ENCODE measurements at places on chromosomes 3 and 15.

GRCh38 chr3:72255191-72255590 is 470.2 kb upstream of the PROK2 start:
- DNase-seq = no peak
- H3K27ac ChIP-seq = no peak overlapping the region
- no peak overlapping the region for H3K4me3 ChIP-seq
- peaks cover 4% of the 10 kb centered on the region for H3K4me1 ChIP-seq

DNA sequence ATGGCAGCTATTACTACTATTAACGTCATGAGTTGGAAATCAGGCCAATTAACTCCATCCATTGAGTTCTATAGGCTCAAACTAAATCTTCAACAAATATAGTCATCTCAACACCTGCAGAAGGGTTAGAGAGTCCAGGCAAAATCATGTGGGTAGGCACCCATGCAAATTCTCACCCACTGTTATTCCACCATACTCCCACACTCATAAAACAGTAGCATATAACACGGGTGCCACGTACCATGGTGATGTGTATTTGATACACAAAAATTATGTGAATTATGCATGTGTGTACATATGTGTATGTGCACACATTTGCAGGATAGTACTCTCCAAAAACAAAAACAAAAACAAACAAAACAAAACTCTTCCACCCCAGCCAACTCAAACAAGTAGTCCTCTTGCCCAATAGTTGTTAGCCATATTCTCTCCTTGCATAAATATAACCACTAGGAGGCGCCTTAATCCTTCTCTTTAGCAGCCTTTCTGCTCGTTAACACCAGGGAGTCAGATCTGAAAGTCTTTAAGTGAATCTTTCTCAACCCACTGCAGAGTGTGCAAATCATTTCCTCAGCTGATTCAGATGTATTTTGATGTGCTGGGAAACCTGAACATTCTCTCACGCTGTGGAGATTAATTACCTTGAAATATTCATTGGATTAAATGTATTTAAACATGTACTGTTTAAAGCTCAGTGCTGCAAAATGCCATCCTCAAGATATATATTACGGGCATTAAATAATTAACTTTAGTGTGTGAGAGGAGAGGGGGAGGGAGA is 38.0 kb upstream of the COPB2 start:
- no peaks in the 10 kb centered on the region for H3K36me3 ChIP-seq
- no peaks in the 10 kb centered on the region for H3K4me1 ChIP-seq
- H3K27ac ChIP-seq = no peak overlapping the region
- H3K4me3 ChIP-seq = no peak overlapping the region

DNA sequence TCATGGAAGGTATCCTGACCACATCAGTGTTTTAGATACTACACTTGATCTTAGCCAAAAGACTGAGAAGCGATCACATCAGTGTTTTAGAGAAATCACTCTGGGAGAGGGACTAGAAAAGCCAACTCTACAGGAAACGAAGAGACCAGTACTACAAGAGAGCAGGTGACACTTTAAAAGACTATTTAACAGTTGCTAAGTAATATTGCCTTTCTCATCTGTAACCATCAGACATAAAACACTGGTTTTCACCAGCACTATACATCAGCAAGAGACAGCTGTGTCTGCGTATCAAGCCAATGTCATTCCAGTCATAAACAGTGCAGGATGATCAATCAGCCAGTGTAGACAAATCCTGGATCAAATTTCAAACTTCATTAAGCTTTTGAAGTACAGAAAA is 66.7 kb downstream of the GLB1 start:
- no peak overlapping the region for H3K4me3 ChIP-seq
- H3K36me3 ChIP-seq = peaks cover 18% of the 10 kb centered on the region
- H3K4me1 ChIP-seq = no peaks in the 10 kb centered on the region
- no peaks in the 10 kb centered on the region for H3K27me3 ChIP-seq
- H3K27ac ChIP-seq = no peak overlapping the region

DNA sequence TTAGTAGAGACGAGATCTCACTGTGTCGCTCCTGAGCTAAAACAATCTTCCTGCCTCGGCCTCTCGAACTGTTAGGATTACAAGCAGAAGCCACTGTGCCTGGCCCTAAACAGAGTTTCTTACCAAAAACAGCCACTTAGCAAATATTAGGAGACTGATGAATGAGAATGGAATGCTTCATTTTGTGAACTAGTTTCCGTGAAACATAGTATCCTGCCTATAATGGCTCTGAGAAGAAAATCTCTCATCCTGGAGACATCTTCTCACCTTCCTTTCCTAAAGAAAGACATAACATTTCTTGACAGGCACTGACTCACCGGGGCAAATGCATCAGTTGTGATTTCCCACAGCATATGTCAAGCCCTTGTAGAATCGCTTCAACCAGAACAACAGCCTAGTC is 44.9 kb downstream of the GJD2 start:
- peak; percentile 60 for DNase-seq
- H3K4me3 ChIP-seq = no peak overlapping the region
- no peak overlapping the region for H3K27ac ChIP-seq
- no peaks in the 10 kb centered on the region for H3K36me3 ChIP-seq
- H3K27me3 ChIP-seq = peaks cover 8% of the 10 kb centered on the region
- H3K4me1 ChIP-seq = peaks cover 5% of the 10 kb centered on the region

DNA sequence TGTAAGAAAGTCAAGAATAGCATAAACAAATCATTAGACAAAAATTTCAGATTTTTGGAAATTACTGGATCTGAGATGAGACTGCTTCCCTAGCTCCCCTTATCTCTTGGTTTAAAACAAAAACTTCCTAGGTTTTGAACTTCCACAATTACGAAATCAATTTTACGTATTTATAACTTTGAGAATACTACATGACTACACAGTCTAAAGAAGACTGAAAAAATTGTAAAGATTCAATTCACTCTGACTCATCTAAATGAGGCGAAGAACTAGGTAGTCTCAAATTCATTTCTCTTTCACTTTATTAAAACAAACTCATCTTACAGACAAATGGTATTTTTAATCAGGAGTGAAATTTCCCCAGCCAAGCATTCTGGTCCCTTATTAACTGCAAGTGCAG is 10.3 kb downstream of the CCDC54 start:
- 0 out of 2 replicates have a peak, but pooled peaks cover under 1% of the 10 kb centered on the region for H3K27me3 ChIP-seq
- no peak overlapping the region for H3K4me3 ChIP-seq
- peak overlapping the region; percentile 13 for H3K27ac ChIP-seq
- DNase-seq = peak; percentile 79

GRCh38 chr15:67185051-67185450 is 69.4 kb downstream of the AAGAB start:
- H3K27me3 ChIP-seq = no peaks in the 10 kb centered on the region
- H3K27ac ChIP-seq = peak overlapping the region; percentile 82
- H3K4me3 ChIP-seq = no peak overlapping the region
- peaks cover 88% of the 10 kb centered on the region for H3K36me3 ChIP-seq
- no peak for DNase-seq

DNA sequence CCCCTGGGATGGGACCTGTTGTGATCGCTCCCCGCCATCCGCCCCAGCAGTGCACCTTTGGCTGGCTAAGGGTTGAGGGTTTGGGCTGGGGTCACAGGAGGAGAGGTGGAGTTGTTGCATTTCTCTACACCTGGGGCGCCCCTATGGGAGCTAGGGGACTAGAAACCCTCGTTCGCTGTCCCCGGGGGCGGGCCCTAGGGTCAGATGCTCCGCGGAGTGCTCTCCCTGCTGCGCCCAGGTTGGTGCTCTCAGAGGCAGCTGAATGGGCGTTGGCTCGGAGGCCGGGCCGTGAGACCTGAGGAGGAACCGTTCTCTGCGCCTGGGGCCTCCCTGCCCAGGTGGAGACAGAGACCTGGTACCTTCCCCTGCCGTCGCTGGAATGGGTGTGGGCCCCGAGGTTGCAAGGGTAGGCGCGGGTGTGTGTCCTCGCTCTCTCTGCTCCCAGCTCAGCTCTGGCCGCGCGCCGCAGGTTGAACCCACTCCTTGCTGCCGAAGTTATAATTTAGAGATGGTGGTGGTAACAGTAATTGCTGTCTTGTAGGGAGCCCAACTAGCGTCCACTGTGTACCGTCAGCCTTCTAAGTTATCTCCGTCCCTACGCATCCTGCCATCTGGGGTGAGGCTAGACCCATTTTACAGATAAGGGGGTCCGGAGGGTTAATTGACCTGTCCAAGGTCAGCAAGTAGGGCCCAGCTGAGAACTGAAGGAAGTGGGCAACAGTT is 965 bp downstream of the FLNB start:
- H3K4me3 ChIP-seq = peak overlapping the region; percentile 95
- no peak for DNase-seq
- peak overlapping the region; percentile 80 for H3K27ac ChIP-seq
- no peaks in the 10 kb centered on the region for H3K36me3 ChIP-seq
- no peaks in the 10 kb centered on the region for H3K27me3 ChIP-seq
- peaks cover 24% of the 10 kb centered on the region for H3K4me1 ChIP-seq

DNA sequence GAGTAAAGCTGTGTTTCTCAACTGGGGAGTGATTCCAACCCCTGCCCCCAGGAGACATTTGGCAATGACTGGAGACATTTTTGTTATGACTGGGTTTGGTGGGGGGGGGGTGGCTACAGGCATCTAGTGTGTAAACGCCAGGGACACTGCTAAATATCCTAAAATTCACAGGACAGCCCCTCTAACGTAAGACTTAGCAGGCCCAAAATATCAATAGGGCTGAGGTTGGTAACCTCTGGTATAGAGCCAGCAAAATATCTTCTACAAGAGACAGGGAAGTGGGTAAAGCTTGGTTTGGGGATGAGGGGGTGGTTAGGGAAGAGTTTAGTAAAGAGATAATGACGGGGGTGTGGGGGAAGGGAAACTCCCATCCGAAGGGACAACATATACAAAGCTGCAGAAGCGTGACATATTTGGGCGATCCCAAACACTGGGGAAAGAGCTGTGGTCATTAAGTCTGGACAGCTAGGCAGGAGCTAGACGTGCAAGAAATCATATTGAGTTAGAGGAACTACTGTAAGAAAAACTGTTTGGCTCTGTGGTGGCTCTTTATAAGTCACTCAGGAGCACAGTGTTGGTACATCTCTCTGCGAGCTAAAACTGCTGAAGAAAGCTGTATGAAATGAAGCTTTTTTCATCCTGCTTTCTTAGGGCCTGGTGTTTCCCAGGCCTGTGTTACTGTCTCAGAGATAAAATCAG is 697 bp upstream of the TRIM69 start:
- H3K36me3 ChIP-seq = peaks cover 3% of the 10 kb centered on the region
- peaks cover 6% of the 10 kb centered on the region for H3K4me1 ChIP-seq
- DNase-seq = peak; percentile 16
- no peaks in the 10 kb centered on the region for H3K27me3 ChIP-seq
- H3K4me3 ChIP-seq = no peak overlapping the region

DNA sequence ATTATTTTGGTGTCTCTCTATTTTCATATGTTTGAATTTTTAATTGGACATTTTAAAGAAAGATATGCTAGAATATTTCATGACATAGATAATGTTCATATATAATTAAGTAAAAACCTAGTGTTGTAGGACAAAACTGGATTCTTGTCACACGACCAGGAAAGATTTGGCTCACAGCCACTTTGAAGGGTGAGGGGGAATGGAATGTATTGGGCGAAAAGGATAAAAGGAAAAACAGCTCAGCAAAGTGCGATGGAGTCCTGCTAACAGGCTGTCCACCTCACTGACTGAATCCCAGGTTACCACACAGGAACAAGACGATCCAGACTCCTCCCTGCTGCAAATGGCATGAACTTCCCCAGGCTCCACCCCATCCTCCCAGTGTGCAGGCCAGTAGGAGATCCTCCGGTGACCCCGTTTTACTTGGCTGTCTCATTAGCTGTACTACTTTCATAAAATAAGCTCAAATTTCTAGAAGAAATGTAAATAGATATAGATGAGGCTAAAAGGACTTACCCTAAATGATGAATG is 186.2 kb downstream of the CD47 start:
- H3K27me3 ChIP-seq = no peaks in the 10 kb centered on the region
- no peak for DNase-seq
- H3K4me1 ChIP-seq = peaks cover 5% of the 10 kb centered on the region
- no peak overlapping the region for H3K27ac ChIP-seq

DNA sequence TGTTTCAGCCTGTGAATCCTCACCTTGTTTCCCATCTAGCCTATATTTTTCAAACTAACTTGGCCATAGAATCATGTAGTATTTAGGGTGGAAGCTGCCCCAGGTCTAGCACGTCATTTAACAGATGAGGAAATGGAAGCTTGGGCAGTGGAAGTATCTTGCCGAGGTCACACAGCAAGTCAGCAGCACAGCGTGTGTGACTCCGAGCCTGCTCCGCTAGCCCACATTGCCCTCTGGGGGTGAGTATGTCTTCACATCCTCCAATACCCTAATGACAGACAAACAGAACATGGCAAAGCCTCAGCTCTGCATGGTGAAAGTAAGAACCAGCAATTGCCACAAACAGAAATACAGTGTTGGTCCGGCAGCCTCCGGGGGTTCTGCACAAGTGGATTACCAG is 2.2 kb upstream of the CCR5 start:
- no peak for DNase-seq
- no peaks in the 10 kb centered on the region for H3K36me3 ChIP-seq
- no peak overlapping the region for H3K27ac ChIP-seq
- no peak overlapping the region for H3K4me3 ChIP-seq
- H3K4me1 ChIP-seq = no peaks in the 10 kb centered on the region
- H3K27me3 ChIP-seq = peaks cover 40% of the 10 kb centered on the region

GRCh38 chr3:129892857-129893580 is 492 bp downstream of the TMCC1 start:
- peak overlapping the region; percentile 67 for H3K27ac ChIP-seq
- H3K27me3 ChIP-seq = no peaks in the 10 kb centered on the region
- DNase-seq = no peak
